ENCODE measurements at places on chromosomes 11 and 22.

- no peak for DNase-seq
These were observed 4.7 kb upstream of the OR52I2 start for GRCh38 chr11:4576880-4577279.

- no peak for DNase-seq
These were observed 380.1 kb downstream of the TBC1D22A start for GRCh38 chr22:47142427-47143046.

DNA sequence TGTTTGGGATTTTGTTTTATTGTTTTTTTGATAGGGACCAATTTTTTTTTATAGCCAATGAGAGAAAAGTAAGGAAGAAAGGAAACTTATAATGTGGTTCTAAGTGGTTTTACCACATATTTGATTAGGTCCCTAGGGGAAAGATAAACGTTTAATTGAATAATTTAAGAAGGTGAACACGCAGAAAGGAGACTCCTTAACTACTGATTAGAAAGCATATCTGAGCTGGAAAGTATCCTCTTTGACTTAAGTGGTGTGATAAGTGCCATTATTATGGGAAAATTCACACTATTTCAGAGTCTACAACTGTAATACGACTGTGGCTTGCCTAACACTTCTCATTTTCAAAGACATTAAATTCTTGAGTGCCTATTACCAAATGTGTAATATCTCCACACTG, 106.5 kb upstream of the GRAMD1B start:
- no peak for DNase-seq

DNA sequence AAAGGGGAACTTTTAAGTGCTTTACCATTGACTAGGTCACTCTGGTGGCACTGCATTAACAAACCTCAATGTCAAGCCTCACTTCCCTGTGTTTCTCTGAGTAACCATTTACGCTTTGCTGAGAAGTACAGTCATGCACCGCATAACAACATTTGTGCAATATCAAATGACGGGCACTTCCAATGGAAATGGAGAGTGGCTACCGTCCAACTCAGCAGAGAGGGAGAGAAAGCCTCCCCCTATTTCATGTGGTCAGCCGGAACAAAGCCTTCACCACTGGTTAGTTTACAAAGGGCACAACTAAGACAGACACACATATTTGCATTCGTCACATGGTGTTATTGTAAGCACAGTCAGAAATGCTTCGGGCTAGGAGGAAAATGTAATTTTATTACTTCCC, 117.3 kb downstream of the RASSF10 start:
- DNase-seq, result no peak

DNA sequence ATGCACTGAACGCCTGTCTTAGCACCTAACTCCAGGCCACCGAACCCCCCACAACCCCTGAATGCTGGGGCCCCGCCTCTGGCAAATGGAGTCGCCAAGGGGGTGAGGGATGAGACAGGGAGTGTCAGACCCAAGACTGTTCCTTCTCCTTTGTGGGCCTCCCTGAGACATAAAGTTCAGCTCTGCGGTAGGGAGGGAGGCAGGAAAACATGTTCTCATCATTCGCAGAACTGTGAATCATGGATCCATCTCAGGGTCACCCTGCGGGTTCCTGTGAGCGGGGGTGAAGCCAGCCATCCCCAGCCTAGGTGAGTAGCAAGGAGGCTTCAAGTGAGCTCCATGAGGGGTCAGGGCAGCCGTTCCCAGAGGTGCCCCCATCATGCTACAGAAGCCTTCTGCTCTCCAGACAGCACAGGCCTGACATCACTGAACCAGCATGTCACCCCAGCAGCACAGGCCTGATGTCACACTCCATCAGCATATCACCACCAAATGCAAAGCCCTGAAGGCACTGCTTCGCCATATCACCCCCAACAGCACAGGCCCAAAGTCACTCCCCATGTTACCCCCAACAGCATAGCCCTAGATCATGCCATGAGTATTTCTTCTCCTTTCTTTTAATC, 27.2 kb downstream of the TMPRSS6 start:
- no peak for DNase-seq

DNA sequence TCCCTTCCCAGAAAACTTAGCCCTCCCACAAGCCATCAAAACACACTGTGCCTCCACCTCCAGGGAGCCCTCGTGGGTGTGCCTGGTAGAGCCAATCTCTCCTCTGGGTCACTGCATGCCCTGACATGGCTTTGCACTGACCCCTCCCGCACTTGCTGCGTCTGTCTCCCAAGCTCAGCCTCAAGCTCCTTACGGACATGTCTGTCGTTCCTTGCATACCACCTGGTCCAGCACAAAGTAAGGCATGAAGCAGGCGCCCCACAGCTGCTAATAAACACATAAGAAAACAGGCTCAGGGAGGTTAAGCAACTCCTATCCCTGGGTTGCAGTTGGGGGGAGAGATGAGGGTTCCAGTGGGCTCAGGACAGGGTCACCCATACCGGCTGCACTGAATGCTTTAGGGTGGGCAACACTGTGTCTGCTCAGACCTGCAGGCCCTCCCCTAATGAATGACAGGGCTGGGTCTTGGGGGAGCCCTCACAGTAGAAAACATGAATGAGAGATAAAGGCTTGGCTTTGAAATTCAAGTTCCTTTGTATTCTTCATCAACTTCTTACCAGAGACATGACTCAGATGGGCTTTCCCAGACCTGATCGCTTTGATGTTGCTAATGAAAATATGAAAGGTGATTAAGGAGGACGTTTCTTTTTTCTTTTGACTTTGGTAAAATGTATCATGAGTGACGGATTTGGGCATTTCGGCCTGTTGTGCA, 38.0 kb downstream of the PHF21B start:
- no peak for DNase-seq

DNA sequence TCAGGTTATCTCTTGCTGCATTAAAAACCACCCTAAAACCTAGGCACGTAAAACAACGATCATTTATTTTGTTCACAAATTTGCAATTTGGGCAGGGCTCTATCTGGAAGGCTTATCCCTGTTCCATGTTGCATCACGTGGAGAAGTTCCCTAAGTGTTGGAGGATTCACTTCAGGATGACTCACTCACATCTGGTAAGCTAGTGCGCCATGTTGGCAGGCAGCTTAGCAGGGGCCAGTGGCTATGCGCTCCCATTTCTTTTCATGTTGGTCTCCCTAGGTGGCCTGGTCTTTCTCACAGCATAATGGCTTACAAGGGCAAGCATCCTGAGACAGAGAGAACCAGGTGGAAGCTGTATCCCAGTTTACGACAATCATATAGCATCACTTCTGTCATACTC, 226.8 kb downstream of the BLID start:
- no peak for DNase-seq

DNA sequence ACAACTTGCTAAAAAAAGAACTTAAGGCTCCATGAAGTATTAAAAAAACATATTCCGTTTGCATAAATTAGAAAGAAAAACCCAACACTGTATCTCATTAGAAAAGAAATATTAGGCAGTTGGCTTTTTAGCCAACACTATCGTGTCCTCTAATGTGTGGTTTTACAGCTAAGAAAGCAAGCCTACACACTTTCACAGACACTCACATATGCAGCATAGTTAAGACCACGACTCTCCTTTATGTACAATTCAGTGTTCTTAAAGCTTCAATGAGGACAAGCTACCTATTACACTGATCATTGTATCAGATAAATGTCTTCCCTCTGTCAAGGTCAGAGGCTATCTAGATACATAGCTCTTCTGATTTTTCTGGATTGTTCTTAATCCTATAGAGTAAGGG, 80.1 kb downstream of the PICALM start:
- no peak for DNase-seq

GRCh38 chr22:19598054-19598855, 74.0 kb upstream of the CLDN5 start:
- DNase-seq, result no peak

DNA sequence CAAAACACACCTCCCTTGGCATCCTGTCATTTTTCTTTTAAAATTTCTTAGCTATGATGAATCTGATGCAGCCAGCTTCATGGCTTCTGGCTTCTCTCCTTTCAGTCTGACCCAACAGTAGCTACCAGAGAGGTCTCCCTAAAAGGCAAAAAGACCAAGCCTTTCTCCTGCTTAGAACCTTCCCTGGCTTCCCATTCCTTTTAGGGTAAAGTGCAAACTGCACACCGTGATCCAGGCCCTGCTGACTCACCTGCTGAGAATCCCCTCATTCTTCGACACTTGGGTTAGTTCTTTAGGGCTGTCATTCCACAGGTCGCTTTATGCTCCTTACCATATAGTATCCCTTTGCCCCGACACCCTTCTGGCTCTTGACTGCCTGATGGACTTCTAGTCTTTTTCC, 362.4 kb downstream of the MIAT start:
- DNase-seq, result no peak

GRCh38 chr11:88341522-88342251, 4.2 kb upstream of the CTSC start:
- DNase-seq, result peak; percentile 74

DNA sequence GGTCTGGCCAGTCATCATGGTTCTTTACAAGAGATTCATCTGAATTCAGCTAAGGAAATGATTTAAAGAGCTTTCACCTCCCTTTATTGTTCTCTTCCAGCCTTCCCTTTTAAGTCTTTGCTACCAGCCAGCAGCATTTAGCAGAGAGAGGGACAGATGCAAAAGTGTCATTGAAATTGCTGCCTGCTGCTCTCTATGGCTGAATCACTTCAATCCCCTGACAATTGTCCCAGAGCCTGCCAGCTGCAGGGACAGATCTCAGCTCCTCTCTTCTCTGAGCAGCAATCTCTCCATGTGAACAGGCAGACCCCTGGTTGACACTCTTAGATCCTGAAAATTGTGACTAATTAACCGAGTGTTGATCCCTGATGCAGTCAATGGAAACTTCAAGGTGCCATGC, 816.9 kb upstream of the CCDC90B start:
- DNase-seq, result no peak

- DNase-seq, result no peak
These were observed 48.4 kb upstream of the MUC15 start for GRCh38 chr11:26620282-26621045.

GRCh38 chr11:2113776-2114175, 25.4 kb downstream of the IGF2 start:
- no peak for DNase-seq

GRCh38 chr22:43467216-43467940, 55.6 kb downstream of the MPPED1 start:
- DNase-seq, result no peak

GRCh38 chr11:83543706-83544439, 257.7 kb upstream of the CCDC90B start:
- no peak for DNase-seq

- DNase-seq, result no peak
These were observed 368.5 kb downstream of the INSC start for GRCh38 chr11:15483205-15483604.

DNA sequence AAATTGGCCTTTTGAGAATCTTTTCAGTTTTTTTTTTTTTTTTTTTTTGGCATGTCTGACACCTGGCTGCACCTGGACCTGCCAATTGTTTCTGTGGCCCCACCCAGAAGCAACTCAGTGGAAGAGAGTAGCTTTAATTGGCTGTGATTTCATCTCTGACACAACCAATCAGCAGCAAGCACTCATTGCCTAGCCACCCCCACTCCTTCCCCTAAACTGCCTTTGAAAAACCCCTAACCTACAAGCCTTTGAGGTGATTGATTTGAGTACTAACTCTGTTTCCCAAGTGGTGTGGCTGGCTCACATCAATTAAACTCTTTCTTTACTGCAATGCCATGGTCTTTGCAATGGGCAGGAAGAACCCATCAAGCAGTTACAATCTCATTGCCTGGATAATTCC, 98.2 kb upstream of the CHORDC1 start:
- DNase-seq, result no peak

DNA sequence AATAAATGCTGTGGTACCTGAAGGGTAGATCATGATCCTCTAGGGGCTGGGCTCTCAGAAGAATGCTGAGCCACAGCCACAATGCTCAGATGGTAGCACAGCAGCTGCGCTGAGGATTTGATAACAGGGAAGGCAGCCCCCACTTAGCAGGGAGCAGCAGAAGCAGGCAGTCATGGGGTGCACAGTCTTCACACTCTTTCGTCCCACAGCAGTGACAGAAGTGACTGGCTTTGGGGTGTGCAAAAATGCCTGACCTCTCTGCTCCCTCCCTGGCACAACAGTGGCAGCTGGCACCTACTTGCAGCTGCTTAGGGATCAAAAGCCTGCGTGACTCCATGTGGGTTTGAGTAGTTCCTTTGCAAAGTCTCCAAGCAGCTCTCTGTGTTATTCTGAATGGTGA, 1349.8 kb upstream of the RAG2 start:
- DNase-seq, result no peak

DNA sequence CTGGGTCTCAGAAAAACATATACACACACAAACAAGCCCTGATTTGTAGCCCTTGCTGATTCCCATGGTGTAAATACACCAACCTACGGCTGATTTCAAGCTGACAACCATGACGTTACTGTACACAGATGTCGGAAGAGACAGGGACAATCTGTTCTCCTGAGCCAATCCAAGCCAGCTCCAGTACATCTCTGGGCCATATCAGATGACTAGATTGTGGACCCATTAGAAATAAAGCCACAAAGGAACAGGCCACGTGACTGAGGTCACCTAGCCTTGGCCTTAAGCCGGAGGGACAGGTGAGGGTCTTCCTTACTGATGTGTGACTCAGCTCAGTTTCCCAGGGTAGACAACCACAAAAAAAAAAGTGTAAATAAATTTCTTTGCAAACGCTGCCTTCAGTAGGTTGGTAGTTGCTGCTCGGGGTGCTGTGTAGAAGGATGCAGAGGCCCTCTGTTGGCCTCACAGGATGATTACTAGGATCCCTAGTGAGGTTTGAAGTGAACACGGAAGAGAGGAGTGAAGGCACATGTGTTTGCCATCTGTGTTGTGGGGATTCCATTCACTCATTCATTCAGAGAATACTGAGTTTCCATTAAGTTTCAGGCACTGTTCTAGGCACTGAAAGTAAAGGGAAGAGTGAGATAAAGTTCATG, 99.0 kb upstream of the LARGE1 start:
- DNase-seq, result no peak

DNA sequence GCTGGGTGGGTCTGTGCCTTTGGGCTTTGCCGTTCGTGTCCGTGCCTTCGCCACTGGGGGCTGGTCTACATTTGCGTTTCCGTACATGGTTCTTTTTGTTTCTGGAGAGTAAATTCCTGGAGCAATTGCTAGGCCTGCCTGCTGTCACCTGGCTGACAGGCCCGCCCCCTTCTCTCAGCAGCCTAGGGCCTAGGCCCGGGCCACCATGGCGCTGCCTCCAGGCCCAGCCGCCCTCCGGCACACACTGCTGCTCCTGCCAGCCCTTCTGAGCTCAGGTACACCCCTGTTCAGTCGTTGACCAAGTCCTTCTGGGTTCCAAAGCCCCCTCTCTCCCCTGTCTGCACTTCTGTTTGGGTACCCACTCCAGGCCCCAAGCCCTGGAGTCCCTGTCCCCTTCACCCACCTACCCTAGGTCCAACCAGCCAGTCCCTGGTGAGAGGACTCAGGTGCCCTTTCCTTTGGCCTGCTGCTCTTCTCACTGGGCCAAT, 649 bp downstream of the TMEM25 start:
- DNase-seq, result no peak

- no peak for DNase-seq
These were observed 2.1 kb downstream of the ARAP1 start for GRCh38 chr11:72750086-72750485.

GRCh38 chr11:78840623-78841022, 266.0 kb upstream of the NARS2 start:
- DNase-seq, result no peak

GRCh38 chr11:2553886-2554285, 109.1 kb downstream of the KCNQ1 start:
- no peak for DNase-seq

GRCh38 chr22:38497869-38498268, 8.2 kb downstream of the DDX17 start:
- DNase-seq, result no peak

- DNase-seq, result peak; percentile 73
These were observed 536.6 kb downstream of the SOX6 start for GRCh38 chr11:15819679-15820286.

All from H9 (cell line).